ENCODE measurements at places on chromosomes 7 and 10. TPM values are rescaled to one million over a fixed set of nuclear protein-coding genes. Genes with fewer than 3 reads are reported as not detected.

DNA sequence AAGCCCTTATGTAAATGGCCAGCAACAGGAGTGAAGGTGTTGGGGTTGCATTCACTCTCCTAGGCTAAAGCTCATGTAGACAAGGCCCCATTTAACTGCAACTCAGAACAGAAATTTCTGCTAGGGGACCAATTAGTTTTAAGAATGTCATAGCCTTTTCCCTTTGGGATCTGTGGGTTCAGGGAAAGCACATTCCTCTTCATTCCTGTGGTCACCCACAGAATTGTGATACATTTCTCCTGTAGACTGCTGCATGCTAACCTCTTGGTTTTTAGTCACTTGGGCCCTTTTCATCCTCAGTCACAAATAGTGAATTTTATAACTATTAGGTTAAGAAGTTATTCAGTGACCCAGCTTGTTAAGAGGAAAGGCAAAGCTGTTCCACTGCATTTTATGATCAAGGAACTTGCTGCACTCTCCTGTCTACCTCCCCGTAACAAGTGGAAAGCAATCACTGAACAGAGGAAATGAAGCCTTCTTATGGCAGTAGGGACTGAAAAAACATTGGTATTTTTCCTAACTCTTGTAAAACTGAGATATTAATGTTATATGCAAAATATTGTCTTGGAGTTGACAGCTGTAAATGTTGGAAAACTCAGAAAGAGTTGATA, 124.9 kb downstream of the SND1 start:
- no peak for DNase-seq

DNA sequence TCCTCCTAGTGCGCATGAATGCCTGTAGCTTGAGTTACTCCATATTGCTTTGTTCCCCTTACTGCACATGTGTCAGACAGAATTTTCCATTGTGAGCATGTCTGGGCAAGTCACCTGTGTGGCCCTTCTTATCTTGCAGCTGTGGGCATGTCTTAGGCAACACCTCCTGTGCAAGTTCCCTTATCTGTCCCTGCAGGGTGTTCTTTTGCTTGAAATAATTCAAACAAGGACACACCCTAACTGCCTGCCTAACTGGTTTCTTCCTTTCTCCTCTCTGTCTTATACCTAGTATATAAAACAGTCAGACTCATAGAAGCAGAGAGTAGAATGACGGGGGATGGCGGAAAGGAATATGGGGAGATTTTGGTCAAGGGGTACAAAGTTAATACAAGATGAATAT, 421.1 kb upstream of the SORCS1 start:
- no peak for DNase-seq

DNA sequence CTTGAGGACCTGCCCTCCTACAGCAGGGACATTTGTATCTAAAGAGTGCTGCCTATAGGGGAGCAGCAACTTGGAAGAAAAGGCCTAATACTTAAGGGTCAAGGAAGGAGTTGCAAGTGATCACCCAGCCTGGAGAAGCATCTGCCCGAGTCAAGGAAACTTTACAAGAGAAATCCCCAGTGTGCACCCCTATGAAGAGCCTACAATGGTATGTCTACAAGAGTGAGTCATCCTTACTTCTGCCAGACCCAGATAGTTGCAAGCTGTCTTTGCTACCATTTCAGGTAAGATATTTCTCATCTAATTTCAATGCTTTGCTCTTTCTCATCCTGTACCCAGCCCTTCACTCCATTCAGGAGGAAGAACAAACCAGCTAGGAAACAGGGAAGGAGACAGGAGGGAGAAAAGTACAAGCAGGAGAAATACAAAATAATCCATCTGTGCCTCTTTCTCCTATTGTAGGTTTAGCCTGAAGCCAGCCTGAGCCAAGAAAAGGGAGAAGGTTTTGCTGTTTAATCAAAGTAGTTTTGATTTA, 34.4 kb upstream of the AGR3 start:
- no peak for DNase-seq

- no peak for DNase-seq
Measured at GRCh38 chr7:105621617-105622016, 40.3 kb upstream of the EFCAB10 start.

DNA sequence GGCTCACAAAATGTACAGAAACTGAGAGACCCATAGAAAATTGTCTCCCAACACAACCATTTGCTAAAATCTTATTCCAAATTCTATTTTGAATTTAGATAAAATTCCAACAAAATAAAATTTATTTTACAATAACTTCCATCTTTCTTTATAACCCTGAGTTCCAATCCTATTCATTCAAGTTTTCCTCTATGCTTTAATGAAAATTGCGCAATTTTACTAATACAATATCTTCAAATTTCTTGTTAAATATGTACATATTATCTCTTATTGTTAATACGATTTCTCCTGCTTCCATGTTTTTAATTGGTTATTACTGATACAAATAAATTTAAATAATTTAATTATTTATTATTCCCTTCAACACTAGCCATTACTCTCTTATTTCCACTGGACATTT, 645.2 kb upstream of the COBL start:
- no peak for DNase-seq

GRCh38 chr7:150567871-150568301, 696 bp downstream of the GIMAP4 start:
- DNase-seq: no peak

DNA sequence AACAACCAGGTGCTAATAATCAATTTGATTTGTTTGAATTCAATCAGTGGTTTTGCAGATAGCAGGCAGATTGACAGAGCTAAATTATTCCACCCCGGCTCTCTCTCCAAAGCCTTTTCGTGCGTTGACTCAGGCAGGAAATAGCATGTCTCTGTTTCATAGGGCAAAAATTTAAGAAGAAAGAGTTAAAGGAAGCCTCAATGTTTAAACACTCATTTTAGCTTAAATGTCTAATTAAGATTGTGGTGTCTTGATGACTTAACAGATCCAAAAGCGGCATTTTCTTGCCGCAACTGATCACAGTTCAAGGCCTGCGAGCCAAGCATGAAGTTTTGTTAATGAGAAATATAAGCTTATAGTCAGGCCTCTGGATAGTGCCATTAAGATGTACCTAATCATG, 1051.1 kb upstream of the AUTS2 start:
- no peak for DNase-seq

GRCh38 chr10:30172673-30173072, 113.3 kb upstream of the JCAD start:
- DNase-seq: no peak

DNA sequence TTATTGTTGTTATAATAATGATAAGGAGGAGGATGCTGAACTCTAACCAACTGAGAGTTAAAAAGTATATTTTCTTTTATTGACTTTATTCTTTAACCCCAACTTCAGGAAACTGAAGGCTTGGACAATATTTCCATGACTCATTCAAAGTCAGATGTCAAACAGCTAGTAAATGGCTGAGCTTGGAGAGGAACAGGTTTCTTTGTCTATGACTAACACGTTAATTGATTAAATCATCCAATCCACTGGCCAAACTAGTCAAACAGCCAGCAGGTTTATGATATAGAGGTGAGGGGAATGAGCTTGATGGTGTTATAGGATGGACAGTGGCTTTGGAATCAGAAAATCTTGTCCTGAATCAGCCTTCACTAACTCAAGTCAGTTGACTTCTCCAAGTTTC, 119.1 kb upstream of the WDR11 start:
- DNase-seq: no peak

GRCh38 chr7:71988201-71988600, 423.9 kb downstream of the CALN1 start:
- no peak for DNase-seq

- no peak for DNase-seq
Measured at GRCh38 chr10:8225187-8225586, 170.7 kb downstream of the GATA3 start.

DNA sequence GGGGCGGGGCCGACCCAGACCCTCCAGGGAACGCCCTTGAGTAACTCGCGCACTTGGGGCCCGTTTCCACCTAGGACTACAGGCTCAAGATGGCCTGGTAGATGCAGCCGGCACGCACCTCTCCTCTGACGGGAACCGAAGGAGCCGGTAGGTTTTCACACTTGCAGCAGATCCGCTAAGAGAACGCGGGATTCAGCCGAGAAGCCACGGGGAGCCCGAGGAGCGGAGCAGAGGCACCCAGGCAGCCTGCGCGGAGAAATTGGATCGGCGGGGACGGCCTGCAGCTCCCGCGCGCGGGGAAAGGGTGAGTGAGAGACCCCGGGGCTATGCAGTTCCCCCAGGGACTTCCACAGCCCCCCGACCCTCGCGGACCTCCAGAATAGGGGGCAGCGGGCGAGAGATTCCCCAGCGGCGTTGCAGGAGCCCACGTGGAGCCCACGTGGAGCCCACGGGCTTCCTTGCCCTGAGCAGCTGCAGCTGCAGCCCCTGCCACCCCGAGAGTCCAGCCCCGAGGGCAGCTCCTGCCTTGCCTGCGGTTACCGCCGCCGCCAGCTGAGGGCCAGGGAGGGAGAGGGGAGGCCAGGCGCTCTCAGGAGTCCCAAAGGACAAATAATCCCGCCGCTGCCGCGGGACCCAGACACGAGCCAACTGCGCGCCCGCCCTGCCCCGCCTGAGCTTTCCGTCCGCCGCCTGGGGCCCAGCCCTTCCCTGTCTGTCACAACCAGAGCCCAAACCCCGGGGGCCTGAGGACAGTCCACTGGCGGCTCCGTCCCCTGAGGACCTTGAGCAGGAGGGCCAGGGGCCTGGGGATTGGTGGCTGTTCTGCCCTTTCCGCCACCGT, 13.1 kb downstream of the IFT22 start:
- DNase-seq: no peak

DNA sequence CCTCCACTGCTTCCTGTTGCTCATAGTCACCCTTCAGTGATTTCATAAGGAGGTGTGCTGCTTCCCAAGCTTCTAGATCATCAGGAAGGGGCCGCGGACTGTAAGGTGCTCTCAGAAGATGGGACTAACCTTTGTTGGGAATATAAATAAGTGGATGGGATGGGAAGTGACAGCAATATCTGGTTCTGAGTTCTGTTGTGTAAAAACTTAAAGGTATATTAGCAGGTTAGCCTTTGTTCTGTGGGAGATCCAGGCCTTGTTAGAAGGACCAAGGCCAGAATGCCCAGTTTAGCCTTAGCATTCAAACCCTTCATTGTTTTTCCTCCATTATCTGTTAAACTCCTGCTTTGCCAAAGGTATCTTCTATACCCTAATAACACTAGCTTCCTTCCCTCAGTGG, 12.4 kb downstream of the BUB3 start:
- no peak for DNase-seq

GRCh38 chr10:128373071-128373749, 247.0 kb upstream of the MKI67 start:
- no peak for DNase-seq

- DNase-seq: peak; percentile 71
Measured at GRCh38 chr7:150384406-150385301, 5.5 kb downstream of the ZNF775 start.

- no peak for DNase-seq
Measured at GRCh38 chr7:91330866-91331265, 66.6 kb downstream of the FZD1 start.

- no peak for DNase-seq
Measured at GRCh38 chr7:11006291-11006690, 32.6 kb downstream of the PHF14 start.

DNA sequence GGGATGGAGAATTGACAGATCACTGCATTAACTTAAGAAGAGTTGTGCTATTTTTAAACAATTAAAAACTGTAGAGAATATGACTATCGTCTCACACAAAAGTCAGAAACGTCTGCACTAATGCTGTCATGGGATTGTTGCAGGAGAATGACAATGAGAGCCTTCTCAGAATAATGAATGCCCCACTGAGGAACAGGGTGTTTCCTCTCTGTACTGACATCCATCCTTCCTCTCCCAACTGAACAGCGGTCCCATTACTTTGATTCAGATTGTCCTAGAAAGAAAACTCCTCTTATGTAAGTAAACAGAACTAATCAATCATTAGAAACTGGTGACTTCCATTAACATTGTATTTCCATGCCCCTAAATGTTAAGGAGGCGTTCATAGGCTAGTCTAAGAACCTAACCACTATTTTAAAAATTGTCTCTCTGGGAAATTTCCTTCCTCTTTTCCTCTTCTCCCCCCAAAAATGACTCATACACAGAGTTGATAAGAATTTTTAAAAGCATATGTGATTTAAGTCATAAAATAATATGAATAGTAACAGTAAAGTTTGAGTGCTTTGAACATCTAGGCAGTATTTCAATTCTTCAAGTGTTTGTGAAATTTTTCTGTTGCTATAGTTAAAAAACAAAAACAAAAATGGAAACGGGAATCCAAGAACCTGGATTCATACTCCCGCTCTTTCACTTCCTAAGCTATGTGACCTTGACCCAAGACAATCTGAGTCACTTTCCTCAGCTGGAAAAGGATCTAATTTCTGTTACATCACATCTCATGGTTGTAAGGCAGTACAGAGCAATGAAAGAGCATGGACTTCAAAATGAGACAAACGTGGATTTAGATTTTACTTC, 12.7 kb upstream of the MACC1 start:
- DNase-seq: no peak

DNA sequence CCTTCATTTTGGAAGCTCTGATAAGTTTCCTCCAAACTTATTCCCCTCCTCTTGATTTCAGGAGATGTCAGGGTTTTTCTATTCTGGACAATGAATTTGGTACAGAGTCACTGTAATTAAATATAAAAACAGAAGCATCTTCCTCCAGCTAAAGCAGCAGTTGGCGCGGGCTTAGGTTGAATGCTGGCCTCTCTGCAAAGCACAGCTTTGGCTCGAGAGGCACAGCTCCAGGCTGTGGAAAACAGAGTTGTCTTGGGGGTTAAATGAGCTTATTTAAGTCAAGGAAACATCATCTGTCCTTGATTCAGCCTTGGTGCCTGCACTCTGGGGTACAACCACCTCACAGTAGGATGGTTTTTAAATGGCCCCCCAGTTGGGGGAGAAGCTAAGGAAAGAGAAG, 35.0 kb upstream of the PDCD4 start:
- DNase-seq: no peak

GRCh38 chr10:104232613-104233102, 494 bp upstream of the CFAP43 start:
- DNase-seq: no peak

GRCh38 chr7:80334908-80335307, 177.0 kb downstream of the GNAT3 start:
- no peak for DNase-seq

- no peak for DNase-seq
Measured at GRCh38 chr10:28478646-28479045, 54.3 kb upstream of the WAC start.

DNA sequence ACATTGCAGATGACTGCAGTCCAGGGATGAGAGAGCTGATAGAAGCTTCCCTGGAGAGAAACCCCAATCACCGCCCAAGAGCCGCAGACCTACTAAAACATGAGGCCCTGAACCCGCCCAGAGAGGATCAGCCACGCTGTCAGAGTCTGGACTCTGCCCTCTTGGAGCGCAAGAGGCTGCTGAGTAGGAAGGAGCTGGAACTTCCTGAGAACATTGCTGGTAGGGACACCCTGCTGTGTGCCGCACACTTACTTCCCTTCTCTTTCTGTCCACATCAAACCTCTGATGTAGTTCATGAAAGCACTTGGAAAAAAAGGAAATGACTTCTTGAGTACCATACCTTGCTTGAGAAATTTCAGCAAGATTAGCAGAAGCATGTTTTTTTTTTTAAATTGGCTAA, 25.3 kb downstream of the MAP3K8 start:
- no peak for DNase-seq

NRCAM gene
- total RNA-seq: 0.57 TPM

PLEKHS1 gene
- not detected for total RNA-seq

ADAMTS14 gene
- total RNA-seq: 0.81 TPM

LARP4B gene
- total RNA-seq: 69.8 TPM

ADAM12 gene
- 1.3 TPM for total RNA-seq

KLF6 gene
- total RNA-seq: 83.1 TPM

TLX1 gene
- not detected for total RNA-seq

SPOCK2 gene
- 7.5 TPM for total RNA-seq

PROSER2 gene
- total RNA-seq: 1.3 TPM

POLD2 gene
- total RNA-seq: 88.1 TPM

FEZF1 gene
- 0.13 TPM for total RNA-seq

Measured in cardiac septum (tissue), 1 donor.